ENCODE measurements at places on chromosomes 6 and 20.

DNA sequence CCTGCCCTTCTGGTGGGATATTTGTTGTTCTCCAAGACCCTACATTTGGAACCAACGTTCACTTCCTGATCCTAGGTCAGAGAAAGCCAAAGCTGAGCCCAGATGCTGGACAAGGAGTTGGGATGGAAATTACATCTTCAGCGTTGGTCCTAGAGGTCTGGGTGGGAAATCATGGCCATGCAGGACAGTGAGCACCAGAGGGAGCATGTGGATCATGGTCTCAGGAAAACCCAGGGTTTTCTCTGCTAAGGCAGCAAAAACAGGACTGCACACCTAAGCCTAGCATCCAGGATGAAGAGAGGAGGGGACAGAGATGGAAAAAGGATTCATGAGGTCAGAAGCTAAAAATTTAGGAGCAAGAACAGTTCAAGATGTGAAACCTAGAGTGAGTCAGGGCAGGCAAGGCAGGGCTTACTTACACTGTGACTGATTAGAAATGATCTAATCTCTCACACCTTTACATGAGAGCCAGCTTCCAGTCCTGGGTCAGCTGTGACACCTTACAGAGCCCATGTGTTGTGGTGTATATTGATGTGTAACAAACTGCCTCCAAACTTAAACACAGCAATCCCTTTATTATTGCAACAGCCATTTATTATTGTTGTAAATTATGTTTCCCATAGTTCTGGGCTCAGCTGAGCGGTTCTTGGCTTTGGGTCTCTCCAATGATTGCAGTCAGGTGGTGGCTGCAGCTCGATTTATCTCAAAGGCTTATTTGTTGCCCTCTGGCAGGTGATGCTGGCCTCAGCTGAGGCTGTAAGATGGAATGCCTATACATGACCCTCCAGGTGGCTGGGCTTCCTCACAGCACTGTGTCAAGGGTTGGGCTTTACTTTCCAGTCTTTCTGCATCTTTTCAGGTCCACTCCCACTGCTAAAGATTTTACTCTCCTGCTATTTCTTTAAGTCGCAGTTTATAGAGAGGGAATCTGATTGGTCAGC is 6.5 kb downstream of the C20orf202 start:
- no peak for DNase-seq

GRCh38 chr6:136984578-136984977 is 60.2 kb downstream of the IL20RA start:
- no peak for DNase-seq

- no peak for DNase-seq
Measured at GRCh38 chr6:15987569-15987968, 141.3 kb upstream of the MYLIP start.

- no peak for DNase-seq
Measured at GRCh38 chr6:163711615-163712565, 297.4 kb downstream of the QKI start.

DNA sequence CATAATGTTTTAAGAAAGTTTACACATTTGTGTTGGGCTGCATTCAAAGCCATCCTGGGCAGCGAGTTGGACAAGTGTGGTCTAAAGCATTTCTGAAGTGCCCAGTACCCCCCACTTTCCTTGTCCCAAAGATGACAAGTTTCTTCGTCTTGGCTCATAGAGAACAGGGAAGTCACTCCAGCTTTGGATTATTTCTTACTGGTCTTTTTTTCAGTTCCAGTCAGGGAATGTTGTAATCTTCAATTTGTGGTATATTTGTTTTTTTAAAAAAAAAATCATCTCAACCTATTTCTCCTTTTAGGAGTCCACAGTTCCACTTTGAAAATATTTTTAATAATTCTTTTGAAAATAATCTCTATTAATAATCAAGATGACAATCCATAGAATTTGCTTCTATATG is 34.0 kb downstream of the SLX4IP start:
- DNase-seq = no peak

DNA sequence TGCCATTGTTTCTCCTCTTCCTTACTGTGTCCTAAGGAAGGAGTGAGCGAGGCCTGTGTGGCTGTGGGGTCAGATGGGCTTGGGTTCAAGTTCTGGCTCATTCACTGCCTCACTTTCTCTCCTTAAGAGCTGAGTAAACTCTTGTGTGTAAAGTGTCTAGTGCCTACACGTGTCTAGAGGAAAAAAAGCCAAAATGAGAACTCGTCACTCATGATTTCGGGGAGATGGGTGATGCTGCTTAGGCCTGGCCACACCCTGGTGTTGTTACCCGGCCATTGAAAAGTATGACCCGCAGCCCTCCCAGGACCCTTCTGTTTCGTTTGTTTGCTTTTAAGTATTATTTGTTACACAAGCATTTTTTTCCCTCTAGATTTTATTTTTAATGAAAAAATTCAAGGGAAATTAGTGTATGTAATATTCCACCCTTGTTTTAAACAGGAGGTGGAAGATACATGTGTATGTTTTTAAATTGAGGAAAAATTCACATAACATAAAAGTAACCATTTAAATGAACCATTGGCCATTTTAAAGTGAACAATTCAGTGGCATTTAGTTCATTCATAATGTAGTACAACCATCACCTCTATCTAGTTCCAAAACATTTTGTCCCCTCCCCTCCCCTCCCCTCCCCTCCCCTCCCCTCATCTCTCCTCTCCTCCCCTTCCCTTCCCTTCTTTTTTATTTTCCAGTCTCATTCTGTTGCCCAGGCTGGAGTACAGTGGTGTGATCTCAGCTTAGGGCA is 71.0 kb downstream of the CEBPB start:
- DNase-seq = no peak

DNA sequence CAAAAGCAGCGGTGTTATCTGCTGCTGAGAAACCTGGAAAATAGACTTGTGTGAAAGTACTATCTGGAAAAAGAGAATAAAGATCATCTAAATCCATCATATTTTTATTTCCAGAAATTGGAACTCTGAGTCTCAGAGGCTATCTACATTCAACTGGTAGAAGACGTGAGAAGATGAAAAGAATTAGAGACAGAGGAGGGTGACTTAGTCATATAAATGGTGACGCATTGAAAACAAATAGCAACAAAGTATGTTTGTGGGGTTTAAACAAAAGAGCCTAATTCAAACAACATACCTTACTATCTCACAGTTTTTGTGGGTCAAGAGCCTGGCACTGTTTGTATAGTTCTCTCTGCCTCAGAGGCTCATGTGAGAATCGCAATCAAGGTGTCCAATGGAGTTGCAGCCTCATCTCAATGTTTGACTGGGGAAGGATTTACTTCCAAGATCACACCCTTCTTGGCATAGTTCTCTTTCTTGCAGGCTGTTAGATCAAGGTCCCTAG is 757.1 kb upstream of the SLC35B3 start:
- DNase-seq = no peak

- no peak for DNase-seq
Measured at GRCh38 chr20:35699957-35700624, 886 bp downstream of the ROMO1 start.

DNA sequence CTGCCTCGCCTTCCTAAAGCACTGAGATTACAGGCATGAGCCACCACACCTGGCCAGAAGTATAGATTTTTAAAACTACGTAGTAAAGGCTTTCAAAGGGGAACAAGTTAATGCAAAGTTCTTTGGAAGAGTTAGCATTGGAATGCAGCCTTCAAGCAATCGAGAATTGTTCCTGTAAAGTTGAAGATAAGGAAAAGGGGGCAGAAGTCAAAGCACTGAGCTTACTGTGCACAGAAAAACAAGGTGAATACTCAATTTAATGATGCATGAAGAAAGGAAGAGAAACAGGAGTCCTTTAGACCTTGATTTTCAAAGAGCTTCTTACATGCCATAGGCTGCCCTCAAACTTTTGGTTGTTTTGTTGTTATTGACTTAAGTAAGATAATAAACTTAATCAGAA is 29.1 kb upstream of the LGSN start:
- no peak for DNase-seq

- DNase-seq = no peak
Measured at GRCh38 chr6:107264357-107264840, 149.1 kb upstream of the BEND3 start.

GRCh38 chr6:145380186-145380585 is 355.1 kb downstream of the EPM2A start:
- DNase-seq = no peak

All from stimulated activated CD4-positive, alpha-beta T cell treated with anti-CD3 and anti-CD28 coated beads, TNF-alpha, amount 100 ng/mL, for 24 hours (primary cell).